Stimulated activated CD8-positive, alpha-beta memory T cell treated with anti-CD3 and anti-CD28 coated beads, Interleukin-12 subunit alpha, Interleukin-12 subunit beta, amount 100 ng/mL, for 4 hours (primary cell): ENCODE measurements at places on chromosomes 3 and 15.

GRCh38 chr3:141064255-141064926 lies 13.2 kb downstream of the SPSB4 start:
- DNase-seq, result no peak

DNA sequence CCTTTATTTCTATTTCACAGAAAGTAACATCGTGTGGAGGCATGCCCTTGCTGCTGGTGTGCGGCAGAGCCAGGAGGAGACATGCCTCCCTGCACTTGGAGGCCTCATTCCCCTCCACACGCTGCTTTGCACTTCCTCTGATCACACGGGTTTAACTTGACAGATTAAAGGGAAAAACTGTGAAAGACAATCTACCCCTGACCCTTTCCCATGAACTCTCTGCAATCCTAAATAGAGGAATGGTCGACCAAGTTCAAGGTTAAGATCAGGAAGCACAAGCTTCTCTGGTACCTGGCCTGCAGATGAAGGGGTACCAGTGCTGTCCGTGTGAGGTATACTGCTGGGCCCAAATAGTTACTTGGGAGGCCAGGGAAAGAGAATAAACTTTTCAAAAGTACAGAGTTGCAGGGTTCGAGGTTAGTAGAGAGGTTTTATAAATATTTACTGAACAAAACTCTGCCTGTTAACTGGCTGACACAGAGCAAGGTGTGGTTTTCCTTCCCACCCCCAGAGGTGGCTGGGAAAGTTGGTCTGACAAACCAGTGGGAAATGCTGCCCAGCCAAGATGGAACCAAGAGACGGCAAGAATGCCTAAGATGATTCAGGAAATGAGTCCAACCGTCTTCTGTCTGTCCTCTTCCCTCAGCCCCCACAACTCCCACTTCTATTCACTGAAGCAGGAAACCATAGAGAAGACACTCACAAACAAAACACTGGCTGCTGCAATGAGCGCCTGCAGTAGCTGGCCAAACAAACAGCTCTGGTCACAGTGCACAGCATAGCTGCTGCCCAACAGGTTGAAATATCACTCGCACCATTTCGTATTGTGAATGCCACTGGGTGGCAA lies 79.6 kb downstream of the IGF2BP2 start:
- DNase-seq, result no peak

- peak; percentile 12 for DNase-seq
Observed at GRCh38 chr3:183253528-183254486, 754 bp downstream of the B3GNT5 start.

DNA sequence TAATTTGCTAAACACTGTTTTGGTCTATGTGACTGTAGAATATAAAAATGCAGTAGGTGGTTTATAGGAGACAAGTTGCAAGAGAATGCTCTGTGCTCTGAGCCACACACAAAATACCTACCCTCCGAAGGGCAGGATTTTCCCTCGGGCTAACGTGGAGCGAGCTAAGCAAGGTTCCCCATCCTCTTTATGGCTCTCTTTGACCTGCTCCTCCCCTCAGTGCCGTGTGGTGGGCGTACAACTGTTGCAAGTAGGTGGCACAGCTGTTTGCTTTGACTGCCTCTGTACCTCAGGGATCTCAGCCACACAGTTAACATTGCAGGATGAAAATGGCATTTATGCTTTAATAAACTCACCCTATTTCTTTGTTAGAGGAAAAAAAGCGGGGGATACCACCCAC lies 339.1 kb downstream of the SATB1 start:
- no peak for DNase-seq

DNA sequence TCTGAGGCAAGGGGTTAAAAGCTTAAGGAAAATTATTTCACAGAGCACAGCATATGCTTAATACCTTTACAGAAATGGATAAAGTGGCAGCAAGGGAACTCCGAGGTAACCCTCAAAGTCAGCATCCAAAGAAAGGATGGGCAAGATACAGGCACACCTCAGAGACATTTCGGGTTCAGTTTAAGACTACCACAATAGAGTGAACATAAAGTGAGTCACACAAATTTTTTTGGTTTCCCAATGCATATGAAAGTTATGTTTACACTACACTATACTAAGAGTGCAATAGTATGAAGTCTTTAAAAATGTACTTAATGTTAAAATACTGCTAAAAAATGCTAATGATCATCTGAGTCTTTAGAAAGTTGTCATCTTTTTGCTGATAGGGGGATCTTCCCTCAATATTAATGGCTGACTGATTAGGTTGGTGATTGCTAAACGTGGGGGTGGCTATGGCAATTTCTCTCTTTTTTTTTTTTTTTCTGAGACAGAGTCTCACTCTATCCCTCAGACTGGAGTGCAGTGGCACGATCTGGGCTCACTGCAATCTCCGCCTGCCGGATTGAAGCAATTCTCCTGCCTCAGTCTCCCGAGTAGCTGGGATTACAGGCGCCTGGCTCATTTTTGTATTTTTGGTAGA lies 10.0 kb downstream of the UBR1 start:
- DNase-seq, result no peak

DNA sequence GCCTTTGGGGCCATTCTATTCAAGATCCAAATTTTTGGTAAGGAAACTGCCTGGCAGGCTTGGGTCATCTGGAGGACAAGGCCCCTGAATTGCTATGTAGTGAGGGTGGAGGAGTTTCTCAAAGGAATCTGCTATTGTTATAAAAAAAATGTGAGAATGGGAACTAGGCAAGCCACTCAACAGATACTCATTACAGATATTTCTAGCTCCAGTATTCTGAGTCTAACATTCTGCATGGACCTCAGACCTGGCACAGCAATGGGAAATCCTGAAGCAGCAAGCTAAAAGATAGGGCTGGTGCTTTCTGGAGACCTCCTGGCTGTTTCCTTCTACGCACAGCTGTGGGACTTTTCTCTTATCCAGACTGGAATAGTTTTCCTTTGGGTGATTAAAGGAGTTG lies 430.7 kb upstream of the RBMS3 start:
- DNase-seq, result no peak

- DNase-seq, result no peak
Observed at GRCh38 chr15:50321680-50322210, 33.3 kb downstream of the GABPB1 start.

GRCh38 chr15:56346414-56346813 lies 18.8 kb upstream of the TEX9 start:
- no peak for DNase-seq

DNA sequence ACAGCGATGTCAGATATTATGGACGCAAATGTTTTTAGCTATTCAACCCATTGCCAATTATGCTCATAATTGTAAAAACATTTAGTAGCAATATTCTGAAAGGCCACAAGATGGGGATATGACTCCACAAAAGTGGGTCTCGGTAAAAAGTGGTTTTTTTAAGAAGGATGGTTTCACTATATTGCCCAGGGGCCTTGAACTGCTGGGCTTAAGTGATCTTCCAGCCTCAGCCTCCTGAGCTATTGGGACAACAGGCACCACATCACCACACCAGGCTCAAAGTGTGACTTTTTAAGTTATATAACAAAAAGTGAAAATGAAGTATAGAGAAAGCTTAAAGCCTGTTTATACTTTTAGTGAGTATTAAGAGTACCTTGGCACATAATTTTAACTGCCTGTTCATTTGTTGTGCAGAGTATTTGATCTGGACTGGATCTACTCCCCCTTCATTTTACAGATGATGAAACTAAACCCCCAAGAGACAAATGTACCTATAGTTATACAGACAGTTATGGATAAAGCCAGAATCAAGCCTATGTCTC lies 9.4 kb downstream of the NAA50 start:
- DNase-seq, result no peak

- no peak for DNase-seq
Observed at GRCh38 chr15:80777137-80777536, 2.0 kb upstream of the CEMIP start.
